Activated naive CD4-positive, alpha-beta T cell treated with anti-CD3 and anti-CD28 coated beads, Interleukin-2, amount 50 U/mL, for 72 hours (primary cell): ENCODE measurements at places on chromosomes 6 and 20.

DNA sequence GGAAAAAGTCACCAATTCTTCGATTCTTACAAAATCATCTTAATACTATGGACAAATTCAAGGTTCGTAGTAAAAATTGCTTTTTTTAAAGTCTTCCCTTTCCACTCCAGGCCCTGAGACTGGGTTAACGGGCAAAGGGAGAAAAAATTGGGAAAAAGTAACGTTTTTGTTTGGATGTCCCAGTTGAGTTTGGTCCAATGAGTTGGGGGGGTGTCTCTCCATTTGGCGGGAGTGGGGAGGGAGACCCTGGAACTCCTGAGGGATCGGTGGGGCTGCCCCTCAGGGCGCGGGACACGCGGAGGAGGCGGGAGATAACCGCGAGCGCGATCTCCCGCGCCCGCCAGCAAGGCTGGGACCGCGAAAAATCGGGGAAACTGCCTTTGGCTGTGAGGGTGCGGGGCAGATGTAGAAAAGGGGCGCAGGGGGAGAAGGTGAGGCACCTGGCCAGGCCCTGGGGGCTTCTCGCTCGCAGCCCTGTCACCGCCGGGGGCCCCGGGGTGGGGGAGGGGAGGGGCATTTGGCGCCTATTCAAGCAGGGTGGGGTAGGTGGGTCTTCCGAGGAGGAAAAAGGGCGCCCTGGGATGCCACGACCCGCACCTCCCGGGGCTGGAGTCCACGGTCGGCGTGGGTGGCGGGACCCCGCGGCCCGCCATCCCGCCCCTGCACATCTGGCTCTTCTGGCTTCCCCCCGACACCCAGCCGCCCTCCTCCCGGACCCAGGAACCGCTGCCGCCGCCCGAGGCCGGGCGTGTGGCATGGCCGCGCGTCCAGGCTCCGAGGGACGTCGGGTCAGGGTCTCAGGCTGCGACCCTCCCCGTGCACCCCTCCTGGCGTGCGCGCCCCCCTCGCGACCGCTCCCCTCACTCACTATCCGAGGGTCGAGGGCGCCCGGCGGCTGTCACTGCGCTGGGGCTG lies 595 bp downstream of the FBXO5 start:
- DNase-seq, result peak; percentile 22

- DNase-seq, result no peak
Observed at GRCh38 chr6:99879431-99879830, 114.6 kb downstream of the MCHR2 start.

DNA sequence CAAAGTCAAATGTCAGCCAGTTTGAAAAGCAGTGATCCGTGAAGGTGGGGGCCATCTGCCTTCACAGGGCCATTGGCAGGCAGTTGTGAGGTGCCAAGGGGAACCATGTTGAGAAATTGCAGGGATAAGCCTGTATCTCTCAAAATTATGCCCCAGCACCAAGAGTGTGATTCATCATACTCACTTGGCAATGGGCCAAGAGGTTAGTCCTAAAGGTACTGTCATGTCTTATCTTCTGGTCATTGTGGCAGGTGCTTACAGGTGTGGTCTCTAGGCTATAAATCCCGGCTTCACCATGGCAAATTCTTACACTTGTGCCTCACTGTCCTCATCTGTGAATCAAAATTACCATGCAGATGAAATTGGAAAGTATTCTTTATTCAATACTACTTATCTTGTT lies 150.7 kb upstream of the LAMP5 start:
- DNase-seq, result no peak

DNA sequence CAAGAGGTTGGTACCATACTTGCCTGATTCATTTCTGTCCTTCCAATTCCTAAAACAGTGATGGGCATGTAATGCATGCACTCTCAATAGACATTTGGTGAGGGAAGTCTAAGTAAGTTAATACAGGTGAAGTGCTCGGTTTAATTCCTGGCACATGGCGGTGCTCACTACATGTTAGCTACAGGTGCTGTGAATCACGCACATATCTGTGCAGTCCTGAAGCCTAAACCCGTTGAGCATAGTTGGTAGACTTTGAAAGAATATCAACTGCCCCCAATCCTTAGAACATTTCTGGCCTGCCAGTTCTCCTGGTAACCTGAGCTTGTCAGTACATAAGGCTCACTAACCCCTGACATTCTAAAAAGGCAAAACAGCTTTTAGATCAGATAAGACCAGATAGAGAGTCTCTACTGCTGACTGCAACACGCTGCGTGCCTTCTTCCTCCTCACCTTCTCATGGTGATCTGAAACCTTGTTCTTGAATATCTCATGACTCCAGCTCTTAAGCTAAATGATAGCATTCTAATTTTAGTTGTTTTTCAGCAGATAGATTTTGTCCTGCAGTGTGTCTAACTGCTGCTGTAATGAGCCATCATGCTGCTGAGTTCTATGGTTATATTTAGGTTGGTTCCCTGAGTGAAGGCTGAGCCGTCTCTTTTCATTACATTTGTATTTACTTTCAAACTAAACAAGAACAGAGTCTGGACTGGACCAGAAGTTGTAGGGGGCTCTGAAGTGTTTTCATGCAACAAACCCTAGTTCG lies 328.5 kb upstream of the QKI start:
- no peak for DNase-seq

- DNase-seq, result no peak
Observed at GRCh38 chr6:139050770-139051313, 22.3 kb downstream of the ABRACL start.
